Vagina (tissue), 2 donors: ENCODE measurements at places on chromosomes 7 and 10. TPM values are rescaled to one million over a fixed set of nuclear protein-coding genes. Genes with fewer than 3 reads are reported as not detected.

- peaks cover 9% of the 10 kb centered on the region for H3K4me1 ChIP-seq
- H3K27me3 ChIP-seq = no peaks in the 10 kb centered on the region
- H3K4me3 ChIP-seq = no peak overlapping the region
- no peak for DNase-seq
Observed at GRCh38 chr7:40244226-40244625, 109.4 kb downstream of the SUGCT start.

GRCh38 chr7:108418946-108419345, 37.3 kb downstream of the NRCAM start:
- no peak overlapping the region for H3K4me3 ChIP-seq
- DNase-seq = no peak
- H3K27ac ChIP-seq = no peak overlapping the region
- no peaks in the 10 kb centered on the region for H3K4me1 ChIP-seq

Gene FXYD4
- total RNA-seq = not detected

GRCh38 chr10:1657479-1657878, 79.8 kb downstream of the ADARB2 start:
- DNase-seq = no peak
- no peaks in the 10 kb centered on the region for H3K4me1 ChIP-seq
- no peaks in the 10 kb centered on the region for H3K27me3 ChIP-seq
- H3K36me3 ChIP-seq = no peaks in the 10 kb centered on the region
- no peak overlapping the region for H3K27ac ChIP-seq

DNA sequence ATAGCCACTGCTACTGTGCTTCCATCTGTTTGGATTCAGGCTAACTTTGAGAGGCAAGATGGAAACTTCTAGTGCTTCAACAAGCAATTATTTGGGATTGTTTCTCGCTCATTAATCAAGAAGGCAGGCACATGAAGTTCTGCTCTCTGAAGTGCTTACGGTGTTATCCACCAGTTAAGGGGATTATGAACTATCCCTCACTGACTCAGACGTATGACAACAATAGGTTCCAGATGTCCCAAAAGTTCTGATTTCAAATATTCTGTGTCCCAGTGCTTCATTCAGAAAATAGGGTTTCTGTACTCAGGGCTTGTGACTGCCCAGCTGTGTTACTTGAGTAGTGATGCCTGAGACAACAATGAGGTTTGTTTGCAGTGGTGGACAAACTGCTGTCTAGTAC, 81.0 kb downstream of the HACD1 start:
- no peak overlapping the region for H3K4me3 ChIP-seq
- H3K27me3 ChIP-seq = no peaks in the 10 kb centered on the region
- no peak for DNase-seq
